ENCODE measurements at places on chromosomes 4 and X.

DNA sequence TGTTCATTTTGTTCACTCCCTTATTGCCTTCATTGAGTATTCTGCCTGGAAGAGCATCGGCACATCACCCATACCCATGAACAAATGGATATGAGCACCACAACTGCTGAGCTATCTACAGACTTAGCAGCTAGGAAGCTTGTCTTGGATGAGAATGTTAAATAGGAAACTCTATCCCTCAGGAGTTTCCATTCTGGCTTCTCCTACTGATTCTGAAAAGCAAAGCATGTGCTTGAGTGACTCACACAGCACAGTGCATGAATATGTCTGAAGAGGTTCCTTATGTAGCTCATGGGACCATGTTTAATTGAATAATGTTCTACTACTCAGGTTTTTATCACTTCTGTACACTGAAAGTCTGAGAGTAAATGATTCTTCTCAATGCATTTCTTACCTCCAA, 57.3 kb upstream of the MXRA5 start:
- no peak for DNase-seq

- no peak for DNase-seq
Observed at GRCh38 chrX:72477781-72478181, 94.9 kb downstream of the HDAC8 start.

DNA sequence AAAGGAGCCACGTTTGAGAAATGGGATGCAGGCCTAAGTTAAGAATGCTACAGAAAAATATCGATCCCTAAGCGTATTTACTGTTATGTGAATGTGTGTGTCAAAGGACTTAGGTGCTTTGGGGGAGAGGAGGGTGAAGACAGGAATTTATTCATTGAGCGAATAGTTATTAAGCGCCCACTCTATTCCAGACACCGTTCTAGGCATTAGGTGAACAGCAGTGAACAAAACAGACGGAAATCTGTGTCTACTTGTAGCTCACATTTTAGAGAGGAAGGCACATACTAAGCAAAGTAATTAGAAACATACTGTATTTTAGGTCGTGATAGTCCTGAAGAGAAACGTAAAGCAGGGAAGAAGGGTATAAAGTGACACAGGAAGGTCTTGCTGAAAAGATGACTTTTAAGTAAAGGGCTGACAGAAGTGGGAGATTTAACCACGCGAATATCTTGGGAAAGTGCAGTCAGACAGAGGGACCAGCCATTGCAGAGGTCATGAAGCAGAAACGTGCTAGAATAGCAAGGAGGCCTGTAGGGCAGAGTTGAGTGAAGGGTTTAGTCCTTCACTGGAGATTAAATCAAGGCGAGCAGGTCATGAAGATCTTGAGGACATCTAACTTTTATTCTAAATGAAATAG, 541 bp downstream of the AIMP1 start:
- DNase-seq = peak; percentile 19

GRCh38 chrX:117397844-117398243, 718.8 kb downstream of the KLHL13 start:
- DNase-seq = no peak

- peak; percentile 88 for DNase-seq
Observed at GRCh38 chrX:155819966-155820491, 61.1 kb upstream of the VAMP7 start.

Measured in hematopoietic multipotent progenitor cell treated with erythropoietin and hydrocortisone succinate and interleukin-3 and kit ligand, for 8 days (in vitro differentiated cells).